Adipocyte (in vitro differentiated cells): ENCODE measurements at places on chromosomes 2 and 18.

- DNase-seq, result peak; percentile 49
These were observed 335 bp downstream of the HES6 start for GRCh38 chr2:238239543-238239862.

- DNase-seq, result no peak
These were observed 73.9 kb downstream of the SDC1 start for GRCh38 chr2:20150806-20151571.

DNA sequence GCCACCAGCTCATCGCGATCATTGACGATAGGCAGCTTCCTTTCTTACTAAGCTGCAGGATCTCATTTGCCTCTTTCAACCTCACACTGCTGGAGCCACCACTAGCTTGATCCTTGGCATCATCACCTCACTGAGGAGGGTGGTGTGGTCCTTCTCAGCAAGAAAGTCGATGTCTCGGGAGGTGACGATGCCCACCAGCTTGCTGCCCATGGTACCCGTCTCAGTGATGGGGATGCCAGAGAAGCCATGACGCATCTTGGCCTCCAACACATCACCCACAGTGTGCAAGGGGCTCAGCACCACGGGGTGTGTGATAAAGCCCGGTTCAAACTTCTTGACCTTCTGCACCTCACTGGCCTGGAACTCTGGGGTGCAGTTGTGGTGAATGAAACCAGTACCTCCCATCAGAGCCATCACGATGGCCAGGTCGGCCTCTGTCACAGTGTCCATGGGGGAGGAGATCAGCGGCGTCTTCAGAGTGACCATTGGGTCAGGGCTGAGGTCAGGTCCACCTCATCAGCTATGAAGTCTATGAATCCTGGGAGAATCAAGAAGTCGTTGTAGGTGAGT, 22.5 kb downstream of the CFLAR start:
- DNase-seq, result no peak

DNA sequence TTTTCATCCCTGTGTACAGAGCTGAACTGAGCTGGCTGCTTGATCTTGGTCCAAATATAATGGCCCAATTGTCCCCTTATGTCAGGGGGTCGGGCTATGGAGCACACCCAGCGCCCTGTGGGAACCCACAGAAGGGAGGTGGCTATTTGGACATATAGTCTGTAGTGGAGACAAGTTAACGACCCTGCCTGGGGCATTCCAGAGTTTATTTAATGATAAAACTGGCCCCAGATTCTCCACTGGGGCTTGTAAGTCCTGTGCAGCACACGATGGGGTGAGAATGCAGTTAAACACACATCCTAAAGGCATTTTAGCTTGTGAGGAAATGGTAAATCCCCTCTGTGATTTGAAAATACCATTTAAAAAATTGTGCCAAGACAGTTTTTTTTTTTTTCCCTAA, 72.9 kb downstream of the QPCT start:
- peak; percentile 80 for DNase-seq

DNA sequence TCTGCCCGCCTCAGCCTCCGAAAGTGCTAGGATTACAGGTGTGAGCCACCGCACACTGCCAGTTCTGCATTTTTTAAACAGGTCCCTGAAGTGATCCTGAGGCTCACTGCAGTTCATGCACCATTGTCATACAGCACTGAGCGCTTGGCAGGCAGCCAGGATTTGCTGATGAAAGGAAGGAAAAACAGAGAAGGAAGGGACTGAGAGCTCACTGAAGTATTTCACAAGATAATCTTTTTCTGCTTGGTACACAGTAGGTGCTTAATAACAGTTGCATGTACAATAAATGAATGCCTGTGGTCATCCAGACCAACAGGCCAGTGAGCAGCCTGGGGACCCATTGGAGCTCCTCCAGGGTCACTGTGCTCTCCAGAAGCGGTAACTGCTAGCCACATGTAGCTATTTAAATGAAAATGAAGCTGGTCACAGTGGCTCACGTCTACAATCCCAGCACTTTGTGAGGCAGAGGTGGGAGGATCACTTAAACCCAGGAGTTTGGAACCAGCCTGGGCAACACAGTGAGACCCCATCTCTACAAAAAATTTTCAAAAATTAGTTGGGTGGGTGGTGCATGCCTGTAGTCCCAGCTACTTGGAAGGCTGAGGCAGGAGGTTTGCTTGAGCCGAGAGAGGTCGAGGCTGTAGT, 33.1 kb upstream of the SMAD7 start:
- DNase-seq, result no peak
